ENCODE measurements at places on chromosomes 12 and 14.

DNA sequence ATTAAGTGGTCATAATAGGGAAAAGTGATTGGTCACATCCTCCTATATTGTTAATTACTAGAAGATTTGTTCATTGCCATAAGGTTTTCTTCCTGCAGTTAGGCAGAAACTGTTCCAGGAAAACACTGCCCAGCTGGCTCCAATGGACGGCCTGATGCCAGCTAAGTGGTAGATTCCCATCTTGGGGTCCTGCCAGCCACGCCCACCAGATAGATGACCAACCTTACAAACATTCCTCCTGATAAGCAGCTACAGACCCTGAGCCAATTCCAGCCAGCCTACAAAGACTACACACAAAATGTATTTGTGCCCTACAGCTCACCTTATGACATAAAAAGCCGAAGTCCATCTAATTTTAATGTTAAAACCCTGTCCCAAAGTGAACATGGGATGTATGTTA is 685.9 kb upstream of the USP15 start:
- DNase-seq = no peak

GRCh38 chr14:106185837-106186233 is 659.5 kb downstream of the TMEM121 start:
- DNase-seq = no peak

GRCh38 chr12:96850676-96851075 is 56.4 kb upstream of the NEDD1 start:
- DNase-seq = no peak

DNA sequence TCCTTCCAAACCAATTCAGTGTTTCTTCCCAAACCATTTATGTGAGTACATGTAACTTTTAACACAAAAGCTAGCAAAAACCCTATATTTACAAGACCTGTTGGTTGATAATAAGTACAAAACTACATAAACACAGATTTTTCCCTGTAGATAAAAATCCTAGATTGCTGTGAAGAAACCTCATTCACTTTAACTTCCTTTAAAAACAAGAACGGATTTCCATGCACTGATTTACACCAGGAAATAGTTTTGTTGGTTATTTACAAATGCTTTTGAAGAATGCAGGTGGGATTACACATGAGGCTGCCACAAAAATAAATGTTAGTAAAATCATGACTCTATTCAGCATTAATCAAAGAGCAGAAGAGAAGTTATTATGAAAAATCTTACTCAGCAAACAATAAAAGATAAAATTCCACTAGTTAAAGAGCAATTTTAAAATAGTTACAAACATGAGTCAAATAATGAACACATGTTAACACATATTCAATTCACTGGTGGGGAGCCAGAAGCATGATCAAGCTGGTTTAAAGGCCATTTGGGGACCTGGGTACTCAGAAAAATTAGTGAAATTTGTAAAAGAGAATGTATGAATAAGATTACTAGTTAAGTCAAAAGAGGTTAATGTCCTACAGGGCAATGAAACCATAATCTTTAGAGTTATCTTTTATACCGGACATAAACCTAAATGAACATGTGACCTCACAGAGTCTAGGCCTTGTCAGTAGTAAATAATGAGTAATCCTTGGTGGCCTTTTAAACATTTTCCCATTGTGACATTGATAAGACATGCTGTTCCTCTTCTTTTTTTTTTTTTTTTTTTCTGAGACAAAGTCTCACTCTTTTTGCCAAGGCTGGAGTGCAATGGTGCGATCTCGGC is 79.9 kb downstream of the PHLDA1 start:
- peak; percentile 21 for DNase-seq

GRCh38 chr12:104699489-104700190 is 242.9 kb downstream of the CHST11 start:
- no peak for DNase-seq

GRCh38 chr12:11795913-11796459 is 146.5 kb downstream of the ETV6 start:
- DNase-seq = no peak

DNA sequence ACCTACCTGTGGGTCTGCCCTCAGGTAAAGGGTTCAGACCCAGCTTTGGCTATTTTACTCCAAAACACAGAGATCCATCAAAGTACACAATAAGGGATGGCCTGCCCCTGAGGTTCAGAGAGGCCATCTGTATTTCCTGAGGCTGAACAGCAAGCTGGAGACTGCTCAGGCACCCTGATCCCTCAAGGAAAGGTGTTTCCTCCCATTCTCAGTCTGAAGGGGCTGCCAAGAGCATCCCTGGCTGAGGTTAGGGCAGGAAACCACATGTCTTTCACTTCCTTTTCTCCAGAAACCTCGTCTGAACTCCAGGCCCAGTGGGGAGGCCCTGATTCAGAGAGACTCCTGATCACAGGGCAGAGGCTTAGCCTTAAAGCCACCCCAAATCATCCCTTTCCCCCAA is 1.5 kb downstream of the RILPL1 start:
- no peak for DNase-seq

GRCh38 chr12:1661553-1662335 is 29.1 kb upstream of the ADIPOR2 start:
- peak; percentile 52 for DNase-seq

GRCh38 chr12:89760783-89761182 is 52.1 kb upstream of the ATP2B1 start:
- no peak for DNase-seq

GRCh38 chr14:59986556-59987059 is 66.7 kb downstream of the LRRC9 start:
- no peak for DNase-seq

GRCh38 chr12:26919216-26919555 is 18.6 kb downstream of the INTS13 start:
- DNase-seq = no peak

DNA sequence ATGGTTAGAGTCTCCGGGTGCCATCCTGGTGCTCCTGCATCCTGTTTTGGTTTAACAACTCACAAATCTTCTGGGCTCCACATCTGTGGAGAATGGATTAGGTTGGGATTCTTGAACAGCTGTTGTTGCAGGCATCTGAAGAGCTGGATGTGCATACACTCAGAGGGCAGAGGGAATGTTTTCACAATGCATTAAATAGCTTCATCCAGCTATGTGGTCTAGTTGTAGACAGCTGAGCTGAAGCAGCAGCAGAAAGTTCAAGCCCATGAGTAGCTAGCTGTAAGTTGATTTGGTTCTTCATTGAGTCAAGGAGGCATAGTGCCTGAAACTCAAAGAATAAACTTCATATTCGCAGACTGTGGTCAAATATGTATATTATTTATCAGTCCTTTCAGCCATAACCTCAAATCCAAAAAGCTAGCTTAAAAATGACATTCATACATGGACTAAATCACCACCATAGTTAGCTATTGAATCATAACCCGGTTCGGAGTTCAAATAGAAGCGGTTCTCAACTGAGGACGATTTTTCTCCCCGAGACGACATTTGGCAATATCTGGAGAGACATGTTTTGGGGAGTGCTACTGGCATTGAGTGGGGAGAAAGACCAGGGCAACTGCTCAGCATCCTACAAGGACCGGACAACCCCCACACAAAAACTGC is 858 bp upstream of the ANKRD13A start:
- DNase-seq = no peak

- DNase-seq = no peak
Measured at GRCh38 chr12:124756166-124756565, 107.5 kb downstream of the SCARB1 start.

DNA sequence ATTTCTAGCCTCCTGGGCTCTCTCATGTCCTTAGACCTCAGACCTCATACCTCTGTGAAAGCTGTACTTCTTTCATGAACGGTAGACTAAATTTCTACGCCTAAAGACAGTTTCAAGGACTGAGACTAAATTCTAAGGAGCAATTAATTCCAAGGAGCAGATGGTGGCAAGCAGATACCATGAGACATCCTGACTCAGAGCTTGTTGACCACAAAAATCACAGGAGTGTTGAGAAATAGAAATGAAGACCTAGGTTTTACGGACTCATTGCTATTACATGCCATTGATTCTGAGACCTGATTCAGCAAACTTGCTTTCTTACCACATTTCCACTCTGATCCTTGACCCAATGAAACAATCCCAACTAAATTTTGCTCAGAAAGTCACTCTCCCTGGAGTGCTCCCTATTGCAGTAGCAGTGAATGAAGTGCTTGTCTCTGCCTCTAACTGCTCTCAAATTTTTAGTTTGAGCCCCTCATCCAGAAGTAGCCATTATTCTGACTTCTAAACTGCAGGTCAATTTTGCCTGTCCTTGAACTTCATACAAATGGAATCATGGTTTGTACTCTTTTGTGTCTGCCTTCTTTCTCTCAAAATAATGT is 52.0 kb downstream of the PEX5 start:
- DNase-seq = peak; percentile 4

DNA sequence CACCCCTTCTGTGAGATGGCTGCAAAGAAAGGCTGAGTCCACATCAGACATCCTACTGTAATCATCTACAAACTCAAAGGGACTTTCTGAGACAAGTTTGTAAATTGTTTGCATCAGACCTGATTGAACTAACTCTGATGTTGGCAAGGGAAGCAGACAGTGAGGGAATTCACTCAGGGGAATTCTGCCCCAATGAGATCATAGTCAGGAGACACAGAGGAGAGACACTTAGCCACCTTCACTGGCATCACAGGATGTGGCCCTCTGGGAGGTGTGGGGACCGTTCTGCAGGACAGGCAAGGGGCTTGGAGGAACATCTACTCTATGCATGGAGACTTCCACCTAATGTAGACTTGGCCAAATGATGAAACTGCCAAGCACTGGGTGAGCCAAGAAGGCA is 70.7 kb upstream of the DDX11 start:
- no peak for DNase-seq

GRCh38 chr14:59303216-59303615 is 114.7 kb downstream of the DAAM1 start:
- DNase-seq = no peak

GRCh38 chr12:47848853-47849252 is 29.1 kb upstream of the HDAC7 start:
- DNase-seq = no peak

DNA sequence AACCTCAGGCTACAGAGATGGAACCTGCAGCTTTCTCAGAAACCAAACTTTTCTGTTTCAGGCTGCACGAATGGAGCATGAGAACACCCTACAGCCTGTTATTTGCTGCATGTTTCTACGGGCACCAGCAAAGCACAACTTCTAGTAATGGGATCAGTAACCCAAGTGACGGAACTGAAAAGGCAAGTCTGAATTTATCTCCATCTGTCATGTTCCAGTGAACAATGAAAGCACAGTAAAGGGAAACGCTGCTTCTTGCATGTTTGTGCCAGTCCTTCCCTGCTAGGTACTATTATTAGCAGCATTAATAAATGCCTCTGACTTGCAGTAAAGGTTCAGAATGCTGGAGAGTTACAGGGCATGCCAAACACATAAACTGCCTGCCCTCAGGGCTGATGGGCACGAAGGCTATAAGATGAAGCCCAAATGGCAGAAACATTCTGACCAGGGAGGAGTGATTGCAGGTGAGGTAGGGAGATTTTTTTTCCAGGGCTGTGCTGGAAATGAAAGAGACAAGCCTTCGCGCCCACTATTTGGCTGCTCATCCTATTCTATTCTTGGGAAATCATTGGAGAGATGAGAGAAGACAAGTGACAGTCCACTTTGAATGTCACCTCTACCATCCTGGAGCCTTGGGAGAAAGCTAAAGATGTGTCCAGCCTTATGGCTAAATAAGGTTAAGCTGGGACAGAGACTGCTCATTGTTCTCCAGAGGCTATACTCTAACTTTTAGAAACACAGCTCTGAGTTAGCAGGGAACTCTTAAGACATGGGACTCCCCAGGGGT is 100.4 kb upstream of the PLXNC1 start:
- DNase-seq = no peak

DNA sequence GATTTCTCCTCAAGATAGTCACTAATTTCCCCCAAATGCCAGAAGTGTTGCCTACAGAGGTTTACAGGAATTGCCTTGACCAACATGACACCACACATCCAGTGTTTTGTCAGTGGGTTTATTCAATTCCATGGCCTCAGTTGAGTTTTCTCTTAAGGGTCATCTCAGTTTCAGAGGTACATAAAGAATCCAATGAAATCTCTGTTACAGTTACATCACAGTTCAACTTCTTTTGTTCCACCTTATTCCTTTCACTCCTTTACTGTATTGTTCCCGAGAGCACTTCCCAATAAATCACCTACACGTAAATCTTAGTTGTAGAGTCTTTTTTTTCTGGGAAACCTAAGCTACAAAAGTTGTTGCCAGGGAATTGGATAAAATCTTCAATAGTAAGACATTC is 73.6 kb upstream of the GARIN6 start:
- DNase-seq = no peak

DNA sequence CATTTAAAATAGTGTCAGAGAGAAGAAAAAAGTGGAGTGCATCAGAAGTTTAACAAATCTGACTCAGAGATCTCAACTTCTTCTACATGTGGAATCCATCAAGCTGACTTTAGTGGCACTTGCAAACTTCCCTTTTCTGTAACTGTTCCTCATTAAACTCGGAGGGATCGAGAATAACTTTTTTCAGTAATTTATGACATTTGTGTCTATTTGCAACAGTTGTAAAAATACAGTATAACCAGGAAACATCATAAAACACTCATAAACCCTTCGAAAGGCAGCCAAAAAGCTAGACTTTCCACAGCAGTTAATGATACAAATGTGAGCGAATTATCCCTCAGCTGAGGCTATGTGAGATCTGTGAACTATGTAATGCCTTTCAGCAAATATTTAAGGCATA is 1936.8 kb upstream of the SEL1L start:
- DNase-seq = peak; percentile 3

DNA sequence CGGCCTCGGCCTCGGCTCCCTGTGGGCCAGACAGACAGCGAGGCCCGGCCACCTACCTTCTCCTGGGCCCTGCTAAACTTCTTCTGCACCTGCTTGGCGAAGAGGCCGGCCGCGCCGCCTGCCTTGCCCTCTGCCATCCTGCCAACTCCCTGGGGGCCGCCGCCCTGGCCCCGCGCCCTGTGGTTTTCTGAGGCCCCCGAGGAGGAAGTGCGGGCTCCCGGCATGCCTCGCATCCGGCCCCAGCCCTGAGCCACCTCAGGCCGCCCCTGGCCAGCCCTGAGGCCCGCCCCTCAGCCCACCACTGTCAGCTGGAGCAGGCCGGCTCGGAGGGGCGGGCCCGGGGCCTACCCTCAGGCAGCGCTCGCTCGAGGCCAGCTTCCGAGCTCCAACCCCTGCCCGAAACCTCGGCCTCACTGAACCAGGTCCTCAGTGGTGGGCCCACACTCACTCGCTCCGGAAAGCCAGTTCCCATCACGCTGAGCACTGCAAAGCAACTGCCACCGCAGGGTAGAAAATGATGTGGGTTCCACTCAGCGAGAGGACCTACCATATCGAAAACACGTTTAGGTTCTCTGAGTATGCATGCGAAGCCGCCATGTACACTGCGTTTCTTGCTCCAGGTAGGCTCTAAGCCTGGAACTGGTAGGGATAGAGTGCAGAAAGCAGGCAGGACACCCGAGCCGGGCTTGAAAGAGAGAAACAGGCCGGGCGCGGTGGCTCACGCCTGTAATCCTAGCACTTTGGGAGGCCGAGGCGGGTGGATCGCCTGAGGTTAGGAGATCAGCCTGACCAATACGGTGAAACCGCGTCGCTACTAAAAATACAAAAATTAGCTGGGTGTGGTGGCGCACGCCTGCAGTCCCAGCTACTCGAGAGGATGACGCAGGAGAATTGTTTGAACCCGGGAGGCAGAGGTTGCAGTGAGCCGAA is at the start of gene BIN2:
Gene BIN2 (minus strand): TSS at position 209 of the 930 bp plus-strand sequence. CDS start 72 bp downstream, at position 137.
- no peak for DNase-seq

GRCh38 chr12:82174936-82175335 is 183.3 kb downstream of the CCDC59 start:
- DNase-seq = no peak

GRCh38 chr12:44457465-44457864 is 418.6 kb downstream of the NELL2 start:
- DNase-seq = no peak

- DNase-seq = no peak
Measured at GRCh38 chr12:29309320-29309902, 71.6 kb downstream of the ERGIC2 start.
